ENCODE measurements at places on chromosomes 13 and 19. TPM values are rescaled to one million over a fixed set of nuclear protein-coding genes. Genes with fewer than 3 reads are reported as not detected.

ZNF90 gene
- total RNA-seq: 0.84 TPM

AMER2 gene
- not detected for total RNA-seq

DNA sequence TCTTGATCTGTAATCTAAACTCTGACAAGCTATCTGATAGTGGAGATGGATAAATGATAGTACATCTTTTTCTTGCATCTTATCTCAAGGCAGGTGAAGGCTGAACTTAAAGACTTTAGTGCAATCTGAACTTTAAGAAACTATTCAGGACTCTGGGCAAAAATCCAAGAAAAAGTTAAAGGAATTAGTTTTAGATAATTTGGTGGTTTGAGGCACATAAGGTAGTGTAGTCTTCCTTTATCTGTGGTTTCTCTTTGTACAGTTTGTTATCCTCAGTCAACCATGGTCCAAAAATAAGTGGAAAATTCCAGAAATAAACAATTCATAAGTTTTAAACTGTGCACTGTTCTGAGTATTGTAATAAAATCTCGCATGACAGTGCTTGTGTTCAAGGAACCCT lies 172.9 kb downstream of the UGGT2 start:
- no peak for DNase-seq

- no peak for DNase-seq
Observed at GRCh38 chr19:28841531-28841930, 371.4 kb downstream of the UQCRFS1 start.

- DNase-seq: no peak
Observed at GRCh38 chr13:100941377-100942368, 267.1 kb upstream of the TMTC4 start.

GRCh38 chr13:30504081-30504480 lies 38.3 kb upstream of the HMGB1 start:
- no peak for DNase-seq

DNA sequence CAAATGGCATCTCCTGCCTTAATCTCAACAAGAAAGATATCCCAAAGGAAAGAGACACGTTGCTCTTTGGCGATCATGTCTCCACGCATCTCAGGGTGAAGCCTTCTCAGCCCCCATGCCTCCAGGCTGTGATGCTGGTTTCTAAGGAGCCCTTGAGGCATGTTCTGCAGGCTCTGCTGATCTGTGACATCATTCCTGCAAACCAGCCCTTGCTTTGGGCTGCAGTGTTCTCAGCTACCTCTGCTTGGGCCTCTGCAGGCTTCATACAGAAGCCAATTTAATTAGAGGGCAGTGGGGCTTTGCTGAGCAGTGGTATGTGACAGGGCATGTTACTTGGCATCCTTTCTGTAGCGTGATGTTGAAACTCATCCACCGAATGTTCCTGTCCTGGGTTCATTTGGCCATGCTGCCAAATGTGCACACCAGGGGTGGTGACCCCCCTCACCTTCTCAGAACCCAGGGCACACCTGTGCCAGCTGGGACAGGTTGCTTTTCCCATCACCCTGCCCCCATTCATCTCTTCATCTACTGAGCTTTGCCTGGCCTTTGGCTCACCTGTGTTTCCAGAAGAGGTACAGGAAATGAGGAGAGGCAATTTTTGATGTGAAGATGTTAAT lies 230.9 kb downstream of the TEX29 start:
- DNase-seq: no peak

All from dermis blood vessel endothelial cell (primary cell).